ENCODE measurements at places on chromosomes 7 and 10.

- DNase-seq = no peak
Observed at GRCh38 chr10:125263551-125263950, 103.2 kb upstream of the CTBP2 start.

- DNase-seq = no peak
Observed at GRCh38 chr10:19985745-19986144, 169.5 kb downstream of the PLXDC2 start.

DNA sequence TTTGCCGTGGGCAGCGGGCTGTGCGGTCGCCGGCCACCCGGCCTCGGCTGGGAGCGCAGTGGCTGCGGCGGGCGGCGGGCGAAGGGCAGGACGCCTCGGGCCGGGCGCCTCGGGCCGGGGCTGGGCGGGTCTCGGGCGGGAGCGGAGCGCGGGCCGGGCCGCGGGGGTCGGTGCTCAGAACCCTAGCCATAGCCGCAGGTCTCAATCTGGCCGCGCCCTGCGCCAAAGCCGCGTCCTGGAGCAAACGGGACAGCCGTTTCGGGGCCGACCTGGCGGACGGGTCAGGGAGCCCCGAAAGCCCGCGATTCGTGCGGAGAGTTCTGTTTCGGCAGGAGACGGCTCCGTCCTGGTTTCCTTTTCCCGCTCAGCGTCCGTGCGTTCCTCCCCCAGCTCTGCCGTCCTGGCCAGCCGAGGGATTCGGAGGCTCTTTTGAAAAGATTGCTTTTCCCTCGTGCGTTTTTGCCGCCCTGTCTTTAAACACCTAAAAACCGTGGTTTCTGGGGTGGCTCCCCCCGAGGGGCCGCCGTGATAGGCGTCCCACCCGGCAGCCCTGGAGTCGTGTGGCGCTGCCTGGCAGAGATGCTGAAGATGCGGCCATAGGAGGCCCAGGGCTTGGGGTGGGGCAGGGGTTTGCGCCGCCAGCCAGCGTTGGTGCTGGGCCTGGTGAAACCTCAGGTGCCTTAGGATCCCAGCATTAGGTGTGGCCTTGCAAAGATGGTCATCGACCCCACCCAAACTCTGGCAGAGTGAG, 727 bp downstream of the RET start:
- DNase-seq = no peak

- no peak for DNase-seq
Observed at GRCh38 chr7:117673839-117674238, 194.0 kb downstream of the CFTR start.

- no peak for DNase-seq
Observed at GRCh38 chr7:142434666-142435167, 176.9 kb upstream of the PRSS58 start.

- DNase-seq = no peak
Observed at GRCh38 chr10:69096045-69096444, 8.1 kb downstream of the SRGN start.

DNA sequence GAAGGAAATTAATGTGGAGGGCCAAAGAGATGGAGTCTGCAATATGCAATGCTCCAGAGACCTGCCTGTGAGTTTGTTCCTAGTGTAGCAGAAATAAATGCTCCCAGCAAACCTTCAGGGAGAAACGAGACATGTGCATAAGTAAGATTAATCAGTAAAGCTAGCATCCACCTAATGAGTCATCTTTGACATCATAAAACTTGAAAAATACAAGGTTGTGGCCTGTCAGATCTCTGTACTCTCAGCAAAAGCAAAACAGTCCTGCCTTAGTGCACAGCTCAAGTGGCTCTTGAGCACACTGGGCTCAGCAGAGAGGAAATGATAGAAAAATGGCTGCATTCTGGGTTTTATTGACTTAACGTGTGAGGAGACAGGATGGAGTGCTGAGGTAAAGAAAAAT, 32.5 kb upstream of the ERCC6 start:
- DNase-seq = no peak

- DNase-seq = no peak
Observed at GRCh38 chr10:102593804-102594079, 50.5 kb upstream of the TRIM8 start.

GRCh38 chr10:42680267-42680666, 41.9 kb upstream of the ZNF33B start:
- DNase-seq = no peak

DNA sequence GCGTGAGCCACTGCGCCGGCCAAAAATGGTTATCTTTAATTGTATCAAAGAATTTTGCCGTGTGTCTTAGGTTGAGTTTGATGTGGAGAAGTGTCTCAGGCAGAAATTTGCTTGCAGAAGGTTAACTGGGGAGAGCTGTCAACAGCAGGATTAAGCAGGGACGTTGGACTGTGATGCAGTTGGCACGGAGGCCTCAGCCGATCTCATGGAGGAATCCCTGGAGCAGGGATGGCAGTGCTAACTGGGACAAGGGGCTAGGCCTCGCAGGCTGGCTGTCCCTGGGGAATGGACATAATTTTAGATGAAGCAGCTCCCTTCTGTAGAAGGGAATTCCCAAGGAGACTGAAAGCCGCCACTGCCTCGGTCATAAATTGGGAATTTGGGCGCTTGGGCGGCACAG, 12.3 kb upstream of the KIF5B start:
- DNase-seq = no peak

GRCh38 chr7:2553831-2554581, 1.3 kb downstream of the BRAT1 start:
- no peak for DNase-seq

DNA sequence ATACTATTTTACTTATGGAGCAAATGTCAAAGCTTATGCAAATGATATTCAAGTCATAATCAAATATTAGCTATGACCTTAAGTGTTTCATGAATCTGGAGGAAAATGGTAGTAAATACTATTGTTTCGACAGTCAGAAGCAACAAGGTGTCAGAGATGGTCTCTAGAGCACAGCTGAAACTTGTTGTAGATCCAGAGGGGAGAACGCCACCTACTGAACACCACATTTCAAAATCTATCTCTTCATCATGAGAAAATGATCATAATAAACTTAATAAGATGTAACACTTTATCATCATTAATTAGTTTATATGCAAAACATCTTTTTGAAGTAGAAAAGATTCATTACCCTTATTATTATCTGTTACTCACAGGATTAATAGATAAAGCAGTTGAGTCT, 418.7 kb downstream of the GATA3 start:
- DNase-seq = no peak

DNA sequence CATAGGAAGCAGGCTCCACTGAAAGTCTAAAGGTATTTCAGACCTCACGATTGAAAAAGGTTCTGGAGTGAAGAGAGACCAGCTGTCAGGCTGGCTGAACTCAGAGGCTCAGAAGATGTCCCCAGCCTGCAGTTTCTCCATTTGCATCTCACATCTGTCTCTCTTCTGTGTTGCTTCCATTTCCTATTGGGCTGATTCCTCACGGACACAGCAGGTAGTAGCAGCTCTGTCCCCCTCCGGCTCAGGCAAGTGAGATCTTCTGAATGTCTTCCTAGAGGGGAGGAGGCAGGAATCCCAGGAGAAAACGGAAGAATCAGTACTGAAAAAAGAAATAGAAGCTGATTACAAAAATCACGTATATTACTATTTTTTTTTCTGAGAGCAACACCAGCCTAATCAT, 274.1 kb upstream of the COBL start:
- no peak for DNase-seq

- DNase-seq = no peak
Observed at GRCh38 chr7:111137296-111138192, 46.6 kb downstream of the LRRN3 start.

- no peak for DNase-seq
Observed at GRCh38 chr7:48040944-48041652, 5.8 kb downstream of the C7orf57 start.

GRCh38 chr10:89384474-89385340, 6.9 kb downstream of the IFIT1B start:
- DNase-seq = no peak

DNA sequence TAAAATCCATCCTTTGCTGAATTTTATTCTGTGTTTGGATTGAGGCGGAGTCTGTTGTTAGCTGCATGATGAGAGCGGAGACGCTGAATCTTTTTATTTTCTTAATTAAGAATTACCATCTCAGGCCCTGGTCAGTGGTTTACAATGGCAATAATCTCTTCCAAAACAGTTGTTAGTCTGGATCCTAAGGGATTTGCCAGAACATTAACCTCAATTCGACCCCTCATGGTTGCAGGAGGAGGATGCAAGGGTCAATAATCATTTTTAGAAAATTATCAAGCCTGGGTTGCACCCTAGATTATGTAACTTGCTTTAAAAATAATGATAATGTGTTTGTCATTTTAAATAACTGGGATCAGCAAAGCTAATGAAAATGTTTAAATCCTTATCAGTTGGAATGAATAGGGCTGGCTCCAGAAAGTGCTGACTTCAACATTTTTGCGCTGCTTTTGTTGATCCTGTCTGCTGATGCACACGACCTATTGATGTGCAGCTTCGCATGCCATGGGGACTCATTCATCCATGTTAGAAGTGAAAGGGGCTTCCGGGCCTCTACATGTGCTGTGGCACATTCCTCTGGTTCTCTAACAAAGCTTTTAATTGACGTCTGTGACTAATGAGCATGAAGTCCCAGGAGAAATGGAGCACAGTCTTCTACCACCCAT, 80.7 kb upstream of the KIAA1217 start:
- no peak for DNase-seq

- no peak for DNase-seq
Observed at GRCh38 chr10:32882076-32882475, 76.0 kb downstream of the ITGB1 start.

Measured in tibial nerve (tissue), 4 donors.